Right renal cortex interstitium (tissue), 3 donors: ENCODE measurements at places on chromosomes 6 and 20. TPM values are rescaled to one million over a fixed set of nuclear protein-coding genes. Genes with fewer than 3 reads are reported as not detected.

DNA sequence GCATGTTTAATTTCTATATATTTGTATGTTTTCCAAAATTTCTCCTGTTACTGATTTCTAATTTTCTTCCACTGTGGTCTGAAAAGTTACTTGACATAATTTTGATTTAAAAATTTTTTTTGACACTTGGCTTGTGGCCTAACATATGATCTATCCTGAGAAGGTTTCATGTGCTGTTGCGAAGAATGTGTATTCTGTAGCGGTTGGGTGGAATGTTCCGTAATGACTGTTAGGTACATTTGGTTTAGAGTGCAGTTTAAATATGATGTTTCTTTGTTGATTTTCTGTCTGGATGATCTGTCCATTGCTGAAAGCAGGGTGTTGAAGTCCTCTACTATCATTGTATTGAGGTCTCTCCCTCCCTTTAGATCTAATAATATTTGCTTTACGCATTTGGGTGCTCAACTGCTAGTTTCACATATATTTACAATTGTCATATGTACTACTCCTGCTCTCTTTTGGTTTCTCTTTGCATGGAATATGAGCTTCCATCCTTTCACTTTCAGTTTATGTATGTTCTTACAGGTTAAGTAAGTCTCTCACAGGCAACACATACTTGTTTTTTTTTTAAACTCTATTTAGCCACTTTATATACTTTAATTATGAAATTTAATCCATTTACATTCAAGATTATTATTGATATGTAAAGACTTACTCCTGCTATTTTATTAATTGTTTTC lies 19.5 kb upstream of the EDN1 start:
- no peak for DNase-seq

DNA sequence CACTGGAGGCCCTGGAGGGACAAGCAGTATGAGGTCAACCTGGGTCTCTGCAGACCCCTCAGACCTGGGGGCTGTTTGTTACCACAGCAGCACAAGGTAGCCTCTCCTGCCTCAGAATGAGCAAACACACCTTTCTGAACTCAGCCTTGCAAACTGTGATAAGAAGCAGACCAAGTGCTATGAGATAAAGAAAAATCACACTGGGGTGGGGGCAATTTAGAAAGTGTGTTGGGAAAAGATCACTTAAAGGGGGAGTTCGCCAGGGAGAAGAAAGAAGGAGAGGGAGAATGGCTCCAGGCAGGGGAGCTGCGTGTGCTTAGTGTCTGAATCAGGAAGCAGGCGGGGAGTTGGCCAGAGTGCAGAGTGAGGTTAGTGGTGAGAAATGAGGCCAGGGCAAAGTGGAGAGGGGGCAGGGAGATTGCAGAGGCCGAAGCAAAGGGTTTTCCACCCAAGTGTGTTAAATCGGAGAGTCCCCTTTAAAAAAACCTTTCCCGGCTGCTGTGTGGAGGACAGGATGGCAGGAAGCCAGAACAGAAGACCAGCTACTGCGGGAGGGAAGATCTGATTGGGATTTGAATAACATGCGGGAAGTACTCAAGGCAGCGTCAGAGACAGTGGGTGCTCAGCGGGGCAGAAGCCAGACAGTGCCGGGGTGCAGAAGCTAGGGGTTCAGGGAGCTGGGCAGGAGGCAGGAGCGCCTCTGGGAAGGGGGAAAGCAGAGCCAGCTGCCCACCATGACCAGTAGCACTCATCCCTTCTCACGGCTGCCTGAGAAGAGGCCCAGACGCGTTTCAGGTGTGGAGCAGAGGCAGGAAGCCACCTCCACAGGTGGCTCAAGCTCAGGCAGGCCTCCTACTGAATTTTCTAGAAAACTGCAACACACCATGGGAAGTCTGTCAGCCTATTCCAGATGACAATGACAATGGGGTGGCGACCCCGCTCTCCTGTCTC lies 9.0 kb downstream of the ADA start:
- no peak for DNase-seq

- DNase-seq: no peak
Measured at GRCh38 chr6:12222405-12223366, 67.5 kb upstream of the EDN1 start.

Gene SLC24A3
- 3.4 TPM for polyA plus RNA-seq

- DNase-seq: no peak
Measured at GRCh38 chr6:118012944-118013343, 105.9 kb downstream of the SLC35F1 start.

Gene PLCB4
- 13.1 TPM for polyA plus RNA-seq

Gene SCUBE3
- 42.5 TPM for polyA plus RNA-seq

Gene CAPN11
- polyA plus RNA-seq: 0.17 TPM

Gene GDAP1L1
- 0.46 TPM for polyA plus RNA-seq

Gene MYL9
- polyA plus RNA-seq: 211 TPM

- DNase-seq: no peak
Measured at GRCh38 chr6:43093436-43094289, 17.5 kb downstream of the PTK7 start.

- DNase-seq: no peak
Measured at GRCh38 chr20:59102841-59103299, 60.3 kb upstream of the PRELID3B start.

DNA sequence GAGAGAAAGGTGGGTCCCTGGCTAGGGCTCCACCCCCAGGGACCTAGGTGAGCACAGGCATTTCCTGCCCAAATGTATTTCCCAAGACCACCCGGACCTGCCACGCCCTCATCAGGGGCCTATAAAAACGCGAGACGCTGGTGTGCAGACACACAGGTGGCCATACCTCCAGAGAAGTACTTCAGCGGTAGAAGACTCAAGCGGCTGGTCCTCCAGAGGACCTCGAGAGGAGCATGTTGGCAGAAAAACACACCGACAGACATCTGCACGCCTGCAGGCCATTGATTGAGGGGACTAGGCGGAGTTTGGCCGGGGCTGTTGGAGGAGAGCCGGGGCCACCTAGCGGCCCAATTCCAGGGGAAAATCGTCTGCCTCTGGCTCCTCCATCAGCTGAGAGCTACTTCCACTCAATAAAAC lies 695.8 kb upstream of the MMS22L start:
- DNase-seq: no peak

Gene RIMS1
- 4.0 TPM for polyA plus RNA-seq

DNA sequence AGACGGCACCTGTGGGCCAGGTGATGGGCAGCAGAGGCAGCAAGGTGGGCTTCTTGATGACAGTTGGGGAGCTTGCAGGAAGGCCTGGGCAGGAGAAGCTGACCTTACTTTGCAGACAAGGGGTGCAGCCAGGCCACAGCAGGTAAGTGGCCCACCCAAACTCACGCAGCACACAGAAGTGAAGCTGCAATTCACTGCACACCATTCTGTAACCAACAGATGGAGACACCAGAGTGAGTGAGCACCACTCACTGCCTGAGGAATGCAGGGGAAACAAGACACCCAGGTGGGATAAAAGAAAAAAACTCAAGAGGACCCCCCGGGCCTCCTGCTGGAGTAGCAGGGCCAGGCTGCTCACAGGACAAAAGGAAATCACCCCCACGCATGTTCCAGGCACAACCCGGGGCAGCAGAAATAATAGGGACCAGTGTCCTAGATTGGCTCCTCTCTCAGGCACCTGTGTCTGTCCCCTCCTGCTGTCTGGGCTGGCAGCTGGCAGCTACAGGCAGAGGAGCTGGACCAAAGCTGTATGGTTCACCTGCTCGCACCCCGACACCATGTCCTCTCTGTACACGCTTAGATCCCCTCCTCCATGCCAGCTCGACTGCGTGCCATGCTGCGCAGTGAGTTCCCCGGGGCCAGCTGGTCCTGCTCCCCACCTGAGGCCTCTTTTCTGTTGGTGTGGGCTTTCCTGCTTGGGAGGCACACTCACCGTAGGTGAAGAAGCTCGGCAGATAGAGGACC lies 4.9 kb downstream of the MTCH1 start:
- no peak for DNase-seq

- DNase-seq: no peak
Measured at GRCh38 chr6:126665551-126665950, 325.6 kb downstream of the CENPW start.

DNA sequence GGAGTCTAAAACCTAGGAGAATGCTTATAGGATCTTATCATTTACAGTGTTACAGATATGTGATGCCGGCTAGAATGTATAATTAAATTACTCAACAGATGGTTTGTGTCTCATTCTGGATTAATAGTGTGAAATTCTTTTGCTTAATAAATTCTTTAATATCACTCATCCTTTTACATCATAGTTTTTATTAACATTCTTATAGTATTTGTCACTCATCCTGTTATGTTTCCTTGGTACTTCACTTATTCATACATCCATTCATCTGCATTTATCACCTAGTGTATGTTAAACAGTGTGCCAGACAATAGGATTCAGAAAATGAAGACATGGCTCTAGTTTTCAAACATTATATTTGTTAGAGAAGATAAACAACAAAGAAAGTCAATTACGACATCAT lies 468.7 kb downstream of the FRK start:
- no peak for DNase-seq

Gene XRN2
- polyA plus RNA-seq: 104 TPM

DNA sequence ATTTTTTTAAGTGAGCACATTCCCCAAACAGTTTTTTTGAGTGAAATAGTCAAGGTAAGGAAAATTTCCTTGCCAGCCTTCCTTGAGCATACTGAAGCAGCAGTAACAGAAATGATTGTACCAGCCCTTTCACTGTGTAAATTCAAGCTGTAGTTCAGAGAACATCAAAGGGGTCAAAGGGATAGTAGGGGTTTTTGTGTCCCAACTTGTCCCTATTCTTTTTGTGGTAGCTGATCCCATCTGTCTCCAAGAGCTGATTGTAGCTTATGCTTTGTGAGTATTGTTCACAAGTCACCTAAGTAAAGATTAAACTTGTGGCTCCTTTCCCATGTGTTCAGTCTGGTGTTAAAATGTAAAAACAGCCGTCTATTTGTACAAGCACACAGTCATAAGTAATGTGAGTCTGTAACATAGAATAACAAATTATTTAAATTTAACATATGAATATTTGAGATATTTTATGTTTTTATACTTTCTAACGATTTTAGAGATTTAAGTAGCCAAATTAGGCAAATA lies 185.0 kb downstream of the CENPW start:
- DNase-seq: no peak

- DNase-seq: no peak
Measured at GRCh38 chr6:131210469-131210868, 75.2 kb downstream of the AKAP7 start.

Gene CTSA
- polyA plus RNA-seq: 118 TPM

DNA sequence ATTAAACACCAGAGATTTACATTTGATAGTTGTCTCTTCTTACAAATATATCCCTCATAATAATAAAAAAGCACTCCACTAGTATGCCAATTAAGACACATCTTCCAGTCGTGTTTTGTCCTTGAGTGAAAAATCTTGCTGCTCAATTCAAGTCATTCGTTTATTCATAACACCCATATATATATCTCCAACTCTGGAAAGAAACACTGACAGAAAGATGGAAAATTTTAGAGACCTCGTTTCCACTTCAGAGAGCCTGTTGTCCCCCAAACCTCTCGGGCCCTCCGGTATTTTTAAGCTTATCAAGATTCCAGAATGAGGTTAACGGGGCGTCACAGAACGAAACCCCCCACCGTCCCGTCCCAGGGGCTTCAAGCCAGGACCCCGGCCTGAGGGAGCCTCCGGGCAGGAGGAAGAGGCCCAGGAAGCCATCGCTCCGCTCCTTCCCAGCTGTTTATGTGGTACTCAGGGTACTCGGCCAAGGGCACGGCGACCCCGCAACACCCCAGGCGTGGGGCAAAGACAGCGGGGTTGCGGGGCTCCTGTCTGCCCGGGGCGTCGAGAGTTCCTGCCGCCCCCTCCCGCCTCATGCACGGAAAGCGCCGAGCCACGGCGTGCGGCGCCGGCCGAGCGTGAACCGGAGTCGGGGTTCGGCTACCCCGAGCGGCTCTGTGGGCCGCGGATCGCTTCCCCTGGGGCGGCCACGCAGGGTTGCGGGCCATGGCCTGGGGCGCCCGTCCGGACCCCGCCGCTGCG lies 623 bp upstream of the SNX9 start:
- no peak for DNase-seq

- DNase-seq: no peak
Measured at GRCh38 chr20:59735486-59735885, 131.1 kb downstream of the PHACTR3 start.

Gene RFX6
- polyA plus RNA-seq: not detected

Gene PET117
- polyA plus RNA-seq: 21.9 TPM

GRCh38 chr20:2305479-2305878 lies 9.7 kb downstream of the TGM3 start:
- DNase-seq: no peak

Gene PRL
- polyA plus RNA-seq: not detected

GRCh38 chr6:21587179-21587960 lies 6.2 kb upstream of the SOX4 start:
- no peak for DNase-seq

Gene MUC21
- not detected for polyA plus RNA-seq

GRCh38 chr6:147467886-147468285 lies 40.6 kb upstream of the SAMD5 start:
- no peak for DNase-seq

Gene PRICKLE4
- 4.3 TPM for polyA plus RNA-seq

Gene SEMG1
- not detected for polyA plus RNA-seq

DNA sequence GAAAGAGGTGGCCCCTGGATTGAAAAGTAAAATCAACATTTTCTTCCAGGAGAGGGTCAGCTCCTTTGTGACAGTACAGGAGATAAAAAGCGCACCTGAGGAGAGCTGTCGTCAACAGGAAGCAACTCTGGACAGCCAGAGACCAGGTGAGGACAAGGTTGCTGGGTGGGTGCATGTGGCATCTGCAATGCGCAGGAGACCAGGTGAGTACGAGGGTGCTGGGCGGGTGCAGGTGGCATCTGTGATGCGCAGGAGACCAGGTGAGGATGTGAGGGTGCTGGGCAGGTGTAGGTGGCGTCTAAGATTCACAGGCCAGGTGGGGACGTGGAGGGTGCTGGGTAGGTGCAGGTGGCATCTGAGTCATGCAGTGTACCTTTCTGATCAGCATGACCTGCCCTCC lies 38.4 kb downstream of the WDR27 start:
- DNase-seq: no peak

DNA sequence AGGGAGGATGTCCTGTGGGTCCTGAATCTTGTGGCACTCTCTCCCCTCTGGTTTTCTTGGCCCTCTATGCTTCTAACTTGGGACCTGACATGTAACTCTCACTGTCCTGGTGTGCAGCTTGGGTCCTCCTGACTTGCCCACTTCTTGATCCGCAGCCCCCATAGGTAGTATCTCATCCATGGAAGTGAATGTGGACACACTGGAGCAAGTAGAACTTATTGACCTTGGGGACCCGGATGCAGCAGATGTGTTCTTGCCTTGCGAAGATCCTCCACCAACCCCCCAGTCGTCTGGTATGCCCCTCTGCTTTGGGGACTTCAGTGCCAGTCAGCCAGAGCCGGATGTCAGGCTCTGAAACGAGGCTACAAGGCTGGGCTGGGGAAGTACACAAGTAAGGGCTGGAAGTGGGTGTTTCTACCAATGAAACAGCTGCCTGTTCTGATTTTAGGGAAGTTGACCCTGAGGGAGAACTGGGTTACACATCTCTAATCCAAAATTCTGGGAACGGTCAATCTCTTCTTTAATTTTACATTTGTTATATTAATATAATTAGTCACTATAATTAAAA lies 641 bp downstream of the DBNDD2 start:
- no peak for DNase-seq
